ENCODE measurements at places on chromosomes 5 and 9. TPM values are rescaled to one million over a fixed set of nuclear protein-coding genes. Genes with fewer than 3 reads are reported as not detected.

SHOC1 gene
- not detected for total RNA-seq

TEK gene
- total RNA-seq, result 275 TPM

FOXD4 gene
- total RNA-seq, result 0.17 TPM

PRRX2 gene
- 0.17 TPM for total RNA-seq

C5 gene
- total RNA-seq, result 0.98 TPM

KDM4C gene
- 21.3 TPM for total RNA-seq

SPATA31D4 gene
- not detected for total RNA-seq

WDR38 gene
- total RNA-seq, result not detected

C6 gene
- total RNA-seq, result not detected

ADGRD2 gene
- total RNA-seq, result not detected

NSA2 gene
- 103 TPM for total RNA-seq

ENTREP1 gene
- total RNA-seq, result 7.6 TPM

PCDHB13 gene
- 1.1 TPM for total RNA-seq

LECT2 gene
- total RNA-seq, result not detected

UGT3A1 gene
- not detected for total RNA-seq

TEX48 gene
- total RNA-seq, result not detected

MAPKAP1 gene
- total RNA-seq, result 45.7 TPM

ANKRD34B gene
- total RNA-seq, result under 0.01 TPM

ZFYVE16 gene
- 51.1 TPM for total RNA-seq

CNTNAP3 gene
- total RNA-seq, result 86.4 TPM

SHISAL2B gene
- total RNA-seq, result not detected

TYRP1 gene
- total RNA-seq, result 0.09 TPM

MORN5 gene
- total RNA-seq, result not detected

FAM78A gene
- 3.7 TPM for total RNA-seq

HMMR gene
- 4.7 TPM for total RNA-seq

CD72 gene
- total RNA-seq, result 0.11 TPM

TPRN gene
- total RNA-seq, result 2.3 TPM

SARDH gene
- total RNA-seq, result 0.11 TPM

CNTLN gene
- 8.8 TPM for total RNA-seq

NUTM2G gene
- not detected for total RNA-seq

TUSC1 gene
- total RNA-seq, result 10.3 TPM

SECISBP2 gene
- 24.8 TPM for total RNA-seq

GDNF gene
- total RNA-seq, result not detected

SPZ1 gene
- not detected for total RNA-seq

HEMGN gene
- total RNA-seq, result not detected

TRPM6 gene
- 0.09 TPM for total RNA-seq

BAAT gene
- not detected for total RNA-seq

AJM1 gene
- total RNA-seq, result 0.65 TPM

CFAP90 gene
- total RNA-seq, result not detected

PTGER4 gene
- 4.9 TPM for total RNA-seq

GABRA1 gene
- not detected for total RNA-seq

AGXT2 gene
- not detected for total RNA-seq

PCDHA9 gene
- 0.09 TPM for total RNA-seq

PCDHA1 gene
- total RNA-seq, result under 0.01 TPM

KCNT1 gene
- not detected for total RNA-seq

MARCHF11 gene
- total RNA-seq, result not detected

RORB gene
- total RNA-seq, result not detected
